ENCODE measurements at places on chromosomes 4 and X.
A peak's percentile ranks its signal among the peaks of the same experiment; 100 is the strongest.

DNA sequence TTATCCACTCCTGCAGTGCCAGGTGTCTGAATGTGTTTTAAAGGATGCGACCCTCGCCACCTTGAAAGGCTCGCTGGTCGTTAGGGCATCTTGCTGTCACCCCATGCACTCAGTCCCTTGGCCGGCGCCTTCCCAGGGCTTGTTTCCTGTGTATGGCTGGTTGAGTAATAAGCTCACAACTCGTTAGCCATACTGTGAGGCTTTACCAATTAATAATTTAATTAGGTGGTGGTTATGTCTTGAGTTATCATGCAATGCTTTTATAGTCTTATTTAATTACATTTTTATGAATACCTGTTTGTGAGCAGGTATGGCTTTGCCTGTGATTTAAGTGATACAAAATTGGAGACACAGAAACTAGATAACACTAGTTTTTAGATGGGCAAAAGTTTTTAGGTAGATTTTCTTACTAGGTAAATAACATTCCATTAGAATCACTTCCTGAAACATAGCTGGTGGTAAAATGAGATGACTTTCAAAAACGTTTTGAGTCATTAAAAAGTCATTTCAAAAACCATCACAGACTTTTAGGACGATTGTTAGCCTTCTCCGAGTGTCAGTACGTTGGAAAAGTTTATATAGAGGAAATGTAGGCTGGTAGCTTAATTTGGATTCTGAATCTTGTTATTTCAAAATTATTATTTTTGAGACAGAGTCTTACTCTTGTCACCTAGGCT, 18.2 kb downstream of the PTTG2 start:
- peak overlapping the region; percentile 61 for H3K4me3 ChIP-seq
- DNase-seq: no peak
- H3K36me3 ChIP-seq: no peaks in the 10 kb centered on the region
- H3K27ac ChIP-seq: no peak overlapping the region
- no peaks in the 10 kb centered on the region for H3K27me3 ChIP-seq
- peaks cover 29% of the 10 kb centered on the region for H3K4me1 ChIP-seq

DNA sequence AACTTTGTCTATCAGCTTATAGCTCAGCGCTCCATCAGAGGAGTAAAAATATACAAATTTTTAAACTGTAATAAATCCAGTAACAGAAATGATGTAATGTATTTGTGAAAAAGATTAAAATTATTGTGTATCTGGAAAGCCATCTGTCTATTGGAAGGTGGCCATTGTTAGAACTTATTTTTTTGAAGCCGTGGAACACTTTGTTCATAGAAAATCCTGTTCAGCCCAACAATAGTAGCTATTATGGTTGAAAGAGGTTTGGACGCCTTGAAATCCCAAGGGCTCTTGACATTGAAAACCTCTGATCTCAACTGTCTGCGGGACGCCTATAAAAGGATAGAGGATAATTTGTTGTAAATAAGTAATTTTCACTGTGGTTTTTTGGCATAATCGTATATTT, 98.3 kb downstream of the RAPGEF2 start:
- no peak overlapping the region for H3K4me3 ChIP-seq
- no peaks in the 10 kb centered on the region for H3K27me3 ChIP-seq
- no peaks in the 10 kb centered on the region for H3K4me1 ChIP-seq
- no peaks in the 10 kb centered on the region for H3K36me3 ChIP-seq

GRCh38 chrX:31112226-31112999, 40.6 kb upstream of the FTHL17 start:
- no peaks in the 10 kb centered on the region for H3K27me3 ChIP-seq
- no peaks in the 10 kb centered on the region for H3K4me1 ChIP-seq
- H3K4me3 ChIP-seq: no peak overlapping the region
- no peak for DNase-seq
- no peak overlapping the region for H3K27ac ChIP-seq

DNA sequence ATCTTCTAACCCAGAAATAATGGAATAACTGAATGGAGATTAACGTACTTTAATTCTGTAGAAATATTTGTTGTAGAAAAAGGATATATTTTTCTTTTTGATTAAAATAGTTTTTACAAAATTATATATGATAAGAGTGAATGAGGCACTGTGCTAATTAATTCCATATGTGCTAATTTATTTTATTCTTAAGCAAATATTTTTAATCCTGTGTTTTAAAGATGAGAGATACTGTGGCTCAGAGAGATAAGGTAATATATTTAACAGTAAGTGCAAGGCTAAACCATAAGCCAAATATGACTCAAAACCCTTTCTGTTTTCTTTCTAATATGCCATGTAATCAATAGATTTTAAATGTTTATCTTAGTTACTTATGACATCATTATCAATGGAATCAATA, 88.2 kb downstream of the EMCN start:
- DNase-seq: no peak
- H3K36me3 ChIP-seq: no peaks in the 10 kb centered on the region
- no peak overlapping the region for H3K27ac ChIP-seq
- no peak overlapping the region for H3K4me3 ChIP-seq

DNA sequence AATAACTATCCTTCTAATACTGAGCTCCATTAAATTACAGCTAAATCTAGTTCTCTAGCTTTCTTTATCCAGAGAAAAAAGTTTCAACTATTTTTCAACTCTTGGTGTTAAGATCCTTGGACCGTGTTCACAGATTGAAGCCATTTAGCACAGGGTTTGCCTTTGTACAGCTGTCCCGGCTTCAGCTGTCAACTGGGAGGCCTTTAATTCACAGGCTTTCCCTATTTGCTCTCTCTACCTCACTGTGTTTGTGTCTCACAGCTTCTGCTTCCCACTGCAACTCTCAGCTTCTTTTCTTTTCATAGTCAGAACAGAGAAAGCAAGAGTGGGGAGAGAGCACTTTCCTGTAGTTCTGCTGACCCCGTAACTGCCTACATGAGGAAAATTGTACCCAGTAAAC, 76.9 kb upstream of the SMAD1 start:
- no peaks in the 10 kb centered on the region for H3K27me3 ChIP-seq
- H3K4me3 ChIP-seq: no peak overlapping the region
- no peaks in the 10 kb centered on the region for H3K36me3 ChIP-seq

DNA sequence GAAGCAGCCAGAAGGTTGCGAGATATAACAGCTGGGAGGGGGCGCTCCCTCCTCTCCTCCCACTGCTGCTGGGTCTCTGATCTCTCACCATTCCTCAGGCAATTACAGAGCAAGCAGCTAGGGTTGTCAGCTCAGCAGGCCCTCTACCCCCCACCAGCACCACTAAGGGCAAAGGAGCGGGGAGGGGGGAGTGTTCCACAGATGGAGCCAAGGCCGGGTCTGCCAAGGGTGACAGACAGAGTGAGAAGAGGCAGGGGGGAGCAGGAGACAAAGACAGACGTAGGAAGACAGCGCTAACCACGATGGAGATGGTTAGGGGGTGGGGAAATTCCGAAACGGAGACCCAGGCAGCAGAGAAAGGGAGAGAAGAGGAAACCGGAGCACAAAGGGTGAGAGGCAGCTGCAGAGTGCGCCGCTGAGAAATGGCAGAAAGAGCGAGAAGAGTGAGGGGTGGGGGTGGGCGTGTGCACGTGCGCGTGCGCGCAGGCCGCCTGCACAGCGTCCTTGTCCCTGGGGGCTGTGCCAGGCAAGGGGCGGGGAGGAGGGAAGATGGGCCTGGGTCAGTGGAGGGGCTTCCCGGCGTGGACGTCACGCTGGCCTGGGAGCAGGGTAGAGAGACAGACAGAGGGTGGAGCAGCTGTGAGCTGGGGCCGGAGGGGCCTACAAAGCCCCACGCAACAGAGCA, 6.9 kb downstream of the L1CAM start:
- no peak overlapping the region for H3K27ac ChIP-seq
- H3K4me3 ChIP-seq: no peak overlapping the region
- H3K36me3 ChIP-seq: no peaks in the 10 kb centered on the region
- no peaks in the 10 kb centered on the region for H3K27me3 ChIP-seq
- H3K4me1 ChIP-seq: no peaks in the 10 kb centered on the region
- DNase-seq: no peak

GRCh38 chrX:29040160-29040559, 452.9 kb downstream of the IL1RAPL1 start:
- no peak for DNase-seq
- H3K36me3 ChIP-seq: no peaks in the 10 kb centered on the region
- no peak overlapping the region for H3K4me3 ChIP-seq
- H3K27me3 ChIP-seq: no peaks in the 10 kb centered on the region
- H3K4me1 ChIP-seq: no peaks in the 10 kb centered on the region
- H3K27ac ChIP-seq: no peak overlapping the region

DNA sequence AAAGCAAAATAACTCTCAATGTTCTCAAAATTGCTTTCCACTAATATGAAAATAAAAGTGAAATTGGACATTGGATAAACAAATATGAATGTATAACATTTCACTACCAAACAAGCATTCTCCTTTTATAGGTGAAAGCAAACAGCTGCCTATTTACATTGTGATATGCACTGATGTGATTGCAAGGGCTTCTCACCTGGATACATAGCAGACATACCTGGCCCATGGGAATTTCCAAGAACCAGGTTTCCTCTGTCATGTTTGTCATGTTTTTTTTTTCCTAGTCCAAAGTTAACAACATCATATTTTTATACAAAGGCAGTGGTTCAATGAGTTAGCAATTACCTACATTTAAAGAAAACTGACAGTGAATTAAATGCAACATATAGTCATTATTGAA, 228.5 kb downstream of the ANKRD50 start:
- DNase-seq: no peak
- no peaks in the 10 kb centered on the region for H3K4me1 ChIP-seq
- H3K4me3 ChIP-seq: no peak overlapping the region
- no peaks in the 10 kb centered on the region for H3K27me3 ChIP-seq
- no peaks in the 10 kb centered on the region for H3K36me3 ChIP-seq

DNA sequence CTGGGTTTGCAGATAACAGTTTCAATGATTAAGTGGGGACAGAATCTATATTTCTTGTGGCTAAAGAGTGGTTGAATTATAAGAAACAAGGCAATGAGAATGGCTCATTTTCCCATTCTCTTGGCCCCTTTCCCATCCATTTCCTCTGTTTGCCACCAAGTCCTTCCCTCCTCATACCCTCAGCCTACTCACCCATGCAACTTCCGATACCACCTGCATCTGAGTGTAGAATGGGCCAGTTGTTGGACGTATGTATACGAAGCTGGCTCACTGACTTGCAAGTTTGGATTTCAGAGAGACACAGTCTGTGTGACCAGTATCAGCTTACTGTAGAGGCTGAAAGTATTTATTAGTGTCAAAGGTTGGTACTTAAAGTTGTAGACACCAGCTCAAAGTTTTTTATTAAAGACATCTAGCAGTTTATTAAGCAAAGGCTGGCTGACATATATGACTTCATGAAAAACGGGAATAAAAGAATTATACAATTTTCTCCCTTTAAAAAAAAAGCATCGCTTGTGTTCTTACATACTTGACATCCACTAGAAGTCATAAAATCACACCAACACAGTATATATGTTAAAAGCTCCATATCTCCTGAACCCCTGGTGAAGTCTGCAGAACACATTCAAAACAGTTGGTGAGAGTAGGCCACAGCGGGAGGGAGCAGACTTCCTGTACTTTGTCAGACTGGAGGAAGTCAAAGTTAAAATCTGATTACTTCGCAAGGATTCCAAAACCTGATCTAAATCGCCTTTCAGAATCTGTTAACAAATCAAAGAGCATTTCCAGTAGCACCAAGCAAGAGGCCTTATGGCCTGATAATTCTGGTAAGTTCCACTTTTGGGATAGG, 22.4 kb upstream of the STIM2 start:
- no peaks in the 10 kb centered on the region for H3K27me3 ChIP-seq
- DNase-seq: no peak
- H3K4me1 ChIP-seq: peaks cover 3% of the 10 kb centered on the region
- H3K27ac ChIP-seq: no peak overlapping the region
- H3K36me3 ChIP-seq: no peaks in the 10 kb centered on the region

GRCh38 chrX:149504226-149504914, 736 bp downstream of the IDS start:
- peak overlapping the region; percentile 63 for H3K4me3 ChIP-seq
- H3K27me3 ChIP-seq: no peaks in the 10 kb centered on the region
- peak overlapping the region; percentile 65 for H3K27ac ChIP-seq
- H3K36me3 ChIP-seq: 0 out of 2 replicates have a peak, but pooled peaks cover 2% of the 10 kb centered on the region

DNA sequence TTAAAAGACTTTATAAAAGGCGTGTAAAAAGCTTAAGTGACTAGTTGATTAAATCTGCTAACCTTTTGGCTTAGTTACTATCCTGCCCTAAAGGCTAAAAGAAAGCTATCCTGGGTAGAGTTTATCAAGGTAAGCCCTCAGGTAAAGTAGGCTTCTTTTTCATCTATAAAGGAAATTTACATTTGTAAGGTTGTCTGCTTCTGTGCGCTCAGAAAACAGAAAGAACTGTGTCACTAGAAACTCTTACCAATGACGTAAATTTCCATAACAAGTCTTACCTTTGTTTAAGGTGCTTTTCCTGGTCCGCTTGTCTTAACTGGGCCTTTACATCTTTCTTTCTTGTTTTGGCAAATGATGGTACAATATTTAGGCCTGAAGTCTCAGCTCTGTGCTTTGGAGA, 37.7 kb upstream of the FGF2 start:
- peaks cover 5% of the 10 kb centered on the region for H3K4me1 ChIP-seq

- H3K4me3 ChIP-seq: no peak overlapping the region
- no peaks in the 10 kb centered on the region for H3K27me3 ChIP-seq
- no peaks in the 10 kb centered on the region for H3K4me1 ChIP-seq
- no peak for DNase-seq
- H3K27ac ChIP-seq: no peak overlapping the region
Measured at GRCh38 chr4:40462326-40462725, 127.2 kb downstream of the CHRNA9 start.

GRCh38 chrX:124507246-124507645, 160.9 kb downstream of the SH2D1A start:
- H3K27ac ChIP-seq: no peak overlapping the region
- H3K4me1 ChIP-seq: no peaks in the 10 kb centered on the region
- H3K36me3 ChIP-seq: no peaks in the 10 kb centered on the region

GRCh38 chr4:184268584-184269160, 51.0 kb upstream of the ENPP6 start:
- H3K4me1 ChIP-seq: no peaks in the 10 kb centered on the region
- peak overlapping the region; percentile 49 for H3K4me3 ChIP-seq
- H3K27ac ChIP-seq: peak overlapping the region; percentile 56

- no peaks in the 10 kb centered on the region for H3K36me3 ChIP-seq
- H3K4me3 ChIP-seq: no peak overlapping the region
- H3K27ac ChIP-seq: no peak overlapping the region
Measured at GRCh38 chrX:109855501-109855900, 122.4 kb upstream of the ACSL4 start.

DNA sequence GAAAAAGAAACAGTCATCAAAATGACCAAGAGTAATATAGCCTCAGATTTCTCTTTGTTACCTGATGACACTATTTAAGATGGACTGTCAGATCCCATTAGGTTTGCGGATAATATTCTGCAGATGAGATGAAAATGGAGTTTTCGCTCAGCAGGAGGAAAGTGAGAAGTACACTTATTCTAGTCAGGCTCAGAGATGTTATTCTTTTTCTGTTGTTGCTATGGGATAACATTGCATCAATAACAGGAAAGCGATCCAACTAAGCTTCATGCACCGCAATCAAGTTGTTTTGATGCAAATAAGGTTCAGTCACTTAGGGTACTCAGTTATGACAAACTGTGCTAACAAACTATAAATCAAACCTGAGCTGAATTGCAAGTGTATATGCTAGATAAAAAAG, 415.0 kb downstream of the CCSER1 start:
- H3K27ac ChIP-seq: no peak overlapping the region
- H3K27me3 ChIP-seq: no peaks in the 10 kb centered on the region
- H3K4me1 ChIP-seq: no peaks in the 10 kb centered on the region

- H3K36me3 ChIP-seq: peaks cover 13% of the 10 kb centered on the region
- no peak overlapping the region for H3K27ac ChIP-seq
- no peak for DNase-seq
- no peak overlapping the region for H3K4me3 ChIP-seq
- no peaks in the 10 kb centered on the region for H3K4me1 ChIP-seq
- no peaks in the 10 kb centered on the region for H3K27me3 ChIP-seq
Measured at GRCh38 chr4:532588-533317, 33.7 kb downstream of the PIGG start.

GRCh38 chrX:150984169-150984824, 1.2 kb downstream of the HMGB3 start:
- H3K27me3 ChIP-seq: no peaks in the 10 kb centered on the region
- H3K27ac ChIP-seq: peak overlapping the region; percentile 78
- DNase-seq: no peak
- peaks cover 12% of the 10 kb centered on the region for H3K4me1 ChIP-seq
